Bone marrow (tissue), 2 donors: ENCODE measurements at places on chromosomes 2 and 18.
A peak's percentile ranks its signal among the peaks of the same experiment; 100 is the strongest.

DNA sequence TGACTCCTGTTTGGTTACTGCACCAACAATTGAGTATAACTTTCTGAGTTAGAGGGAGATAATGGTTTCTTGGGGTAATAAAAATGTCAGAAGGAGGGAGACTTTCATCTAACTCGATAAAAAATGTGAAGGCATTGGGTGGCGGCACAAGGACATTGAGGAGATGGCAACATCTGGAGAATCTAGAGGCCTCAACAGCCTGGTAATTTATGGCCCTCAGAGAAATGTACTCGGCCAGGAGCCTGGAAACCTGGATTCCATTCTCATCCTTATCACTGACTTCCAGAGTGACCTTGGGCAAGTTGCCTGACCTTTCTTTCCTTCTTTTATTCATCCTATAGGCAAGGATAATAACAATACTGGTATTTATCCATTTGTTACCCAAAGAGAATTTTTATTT lies 173.5 kb upstream of the MEX3C start:
- DNase-seq = no peak

DNA sequence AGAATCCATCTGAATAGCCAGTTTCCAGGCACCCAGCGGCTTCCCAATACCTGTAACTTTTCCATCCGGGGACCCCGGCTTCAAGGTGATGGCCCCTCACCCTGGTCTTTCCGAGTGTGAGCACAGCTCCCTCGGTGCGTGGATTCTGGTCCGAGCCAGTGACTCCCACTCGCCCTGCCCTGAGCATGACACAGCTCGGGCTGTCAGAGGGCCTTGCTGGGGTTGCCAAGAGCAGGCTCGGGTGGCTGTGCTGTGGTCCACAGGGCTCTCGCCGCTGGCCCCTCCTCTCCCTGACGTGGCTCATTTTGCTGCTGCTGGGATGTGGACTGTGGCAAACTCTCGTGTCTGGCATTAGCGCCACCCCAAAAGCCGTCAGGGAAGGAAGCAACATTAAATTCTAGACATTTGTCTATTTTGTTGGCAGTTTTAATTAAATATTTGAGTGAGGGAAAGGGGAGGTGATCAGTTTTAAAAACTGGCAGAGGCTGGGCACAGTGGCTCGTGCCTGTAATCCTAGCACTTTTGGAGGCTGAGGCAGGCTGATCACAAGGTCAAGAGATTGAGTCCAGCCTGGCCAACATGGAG lies 5.6 kb upstream of the ESPNL start:
- no peak for DNase-seq

DNA sequence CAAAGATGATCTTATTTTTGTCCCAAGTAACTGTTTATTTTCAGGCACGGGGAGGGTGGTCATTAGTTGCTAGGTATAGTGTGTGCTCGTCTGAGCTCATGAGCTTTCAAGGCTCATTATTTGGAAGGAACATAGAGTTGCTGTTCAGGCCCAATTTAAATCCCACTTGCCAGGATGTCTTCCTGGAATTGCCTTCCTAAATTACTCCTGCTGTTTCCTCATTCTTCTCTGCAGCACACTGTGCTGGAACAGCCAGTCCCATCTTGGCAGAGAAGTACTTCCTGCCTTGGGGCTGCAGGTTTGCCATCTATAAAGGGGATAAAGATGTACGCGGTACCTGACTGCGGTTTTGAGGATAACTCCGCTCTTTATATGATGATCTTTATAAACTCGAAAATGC lies 37.3 kb downstream of the GREB1 start:
- DNase-seq = no peak

GRCh38 chr2:117492209-117492851 lies 322.2 kb upstream of the DDX18 start:
- DNase-seq = no peak

DNA sequence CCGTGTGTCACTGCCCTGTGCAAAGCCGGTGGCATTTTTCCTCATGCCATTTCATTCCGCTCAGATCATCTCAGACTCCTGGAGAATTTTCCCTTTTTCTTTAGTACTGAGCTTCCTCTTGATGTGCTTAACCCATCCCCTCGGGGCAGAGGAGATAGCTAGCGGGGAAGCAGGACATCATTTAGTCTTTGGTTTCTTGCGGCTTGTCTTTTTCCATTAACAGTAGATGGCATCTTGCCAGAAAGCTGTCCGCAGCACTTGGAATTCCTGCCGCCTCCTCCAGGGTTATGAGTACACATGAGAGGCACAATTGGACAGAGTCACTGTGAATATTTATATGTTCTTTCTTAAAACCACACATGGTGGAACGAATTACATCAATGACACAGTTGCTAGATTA lies 226.6 kb downstream of the ALPK2 start:
- no peak for DNase-seq

DNA sequence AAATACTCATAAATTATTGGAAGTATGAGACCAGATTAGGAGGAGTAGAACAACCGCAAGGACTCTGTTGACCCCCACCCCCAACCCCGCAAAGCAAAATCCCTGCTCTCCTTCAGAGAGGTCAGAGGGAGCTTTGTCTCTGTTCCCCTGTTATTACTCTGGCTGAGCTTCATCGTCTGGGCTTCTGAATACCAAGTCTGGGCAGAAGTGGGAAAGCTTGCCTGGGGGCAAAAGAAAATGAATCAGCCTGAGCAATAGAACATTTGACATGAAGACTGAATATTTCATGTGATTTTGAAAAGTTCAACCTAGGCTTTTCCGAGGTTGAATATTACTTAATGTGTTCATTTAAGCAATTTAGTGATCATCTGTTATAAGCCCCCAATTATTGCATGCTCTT lies 114.6 kb upstream of the ARHGAP28 start:
- no peak for DNase-seq

GRCh38 chr2:11681722-11682589 lies 12.0 kb upstream of the NTSR2 start:
- no peak for DNase-seq

GRCh38 chr2:39121523-39122063 lies 742 bp upstream of the SOS1 start:
- no peak for DNase-seq

DNA sequence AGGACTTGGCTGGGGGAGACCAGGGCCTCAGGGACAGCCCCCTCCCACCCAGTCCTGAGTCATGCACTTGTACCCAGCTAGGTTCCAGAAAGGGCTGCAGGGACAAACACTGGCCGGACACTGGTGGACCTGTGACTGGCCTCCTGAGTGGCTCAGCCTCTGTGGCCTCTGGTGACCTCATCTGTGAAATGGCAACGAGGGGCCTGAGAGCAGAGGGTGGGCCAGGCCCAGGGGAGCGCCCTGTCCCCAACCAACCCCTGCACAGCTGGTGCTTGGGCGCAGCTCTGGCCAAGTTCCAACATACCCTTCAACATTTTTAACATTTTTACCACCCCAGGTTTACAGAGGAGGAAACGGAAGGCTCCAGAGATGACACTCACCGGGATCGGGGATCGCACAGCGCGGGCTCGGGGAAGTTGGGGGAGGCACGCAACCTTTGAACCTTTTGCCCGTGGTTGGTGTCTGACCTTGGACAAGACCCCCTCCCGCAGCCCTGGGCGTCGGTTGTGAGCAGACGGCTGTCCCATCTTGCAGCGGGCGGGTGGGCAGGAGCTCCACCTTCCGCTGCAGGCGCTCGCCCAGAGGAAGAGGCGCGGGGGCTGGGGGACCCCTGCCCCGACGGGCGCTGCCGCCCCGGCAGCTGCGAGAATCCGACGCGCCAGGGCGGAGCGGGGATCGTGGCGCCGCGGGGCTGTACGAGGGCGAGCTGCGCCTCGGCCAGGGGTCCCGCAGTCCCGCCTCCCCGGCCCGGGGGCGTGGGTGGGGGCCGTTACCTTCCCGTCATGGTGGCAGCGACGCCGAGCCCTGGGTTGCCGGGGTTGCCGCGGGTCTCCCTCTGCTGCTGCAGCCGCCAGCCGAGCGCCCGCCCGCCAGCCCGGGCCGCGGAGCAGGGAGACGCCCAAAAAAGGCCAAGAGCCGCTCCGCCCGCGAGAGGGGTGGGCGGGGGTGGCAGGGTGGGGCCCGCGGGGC lies 805 bp downstream of the LIMS2 start:
- DNase-seq = no peak

GRCh38 chr2:26011990-26012856 lies 21.7 kb upstream of the RAB10 start:
- no peak for DNase-seq

DNA sequence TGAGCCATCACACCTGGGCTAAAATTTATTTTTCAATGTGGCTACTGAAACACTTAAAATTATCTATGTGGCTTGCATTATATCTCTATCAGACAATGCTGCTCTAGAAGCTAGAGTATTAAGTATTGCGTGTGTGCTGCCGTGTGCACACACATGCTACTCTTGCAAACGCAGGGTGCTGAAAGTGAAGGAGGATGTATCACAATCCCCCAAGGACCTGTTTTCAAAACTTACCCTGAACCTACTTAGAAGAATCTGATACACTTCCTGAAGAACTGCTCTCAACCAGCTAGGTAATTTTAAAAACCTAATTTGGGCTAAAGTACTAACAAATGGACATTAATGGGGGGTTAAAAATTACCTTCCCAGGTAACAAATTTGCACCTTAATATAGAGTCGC lies 66.5 kb downstream of the EPHA4 start:
- DNase-seq = no peak

- no peak for DNase-seq
These were observed 40.6 kb upstream of the MRPL19 start for GRCh38 chr2:75605770-75606529.

DNA sequence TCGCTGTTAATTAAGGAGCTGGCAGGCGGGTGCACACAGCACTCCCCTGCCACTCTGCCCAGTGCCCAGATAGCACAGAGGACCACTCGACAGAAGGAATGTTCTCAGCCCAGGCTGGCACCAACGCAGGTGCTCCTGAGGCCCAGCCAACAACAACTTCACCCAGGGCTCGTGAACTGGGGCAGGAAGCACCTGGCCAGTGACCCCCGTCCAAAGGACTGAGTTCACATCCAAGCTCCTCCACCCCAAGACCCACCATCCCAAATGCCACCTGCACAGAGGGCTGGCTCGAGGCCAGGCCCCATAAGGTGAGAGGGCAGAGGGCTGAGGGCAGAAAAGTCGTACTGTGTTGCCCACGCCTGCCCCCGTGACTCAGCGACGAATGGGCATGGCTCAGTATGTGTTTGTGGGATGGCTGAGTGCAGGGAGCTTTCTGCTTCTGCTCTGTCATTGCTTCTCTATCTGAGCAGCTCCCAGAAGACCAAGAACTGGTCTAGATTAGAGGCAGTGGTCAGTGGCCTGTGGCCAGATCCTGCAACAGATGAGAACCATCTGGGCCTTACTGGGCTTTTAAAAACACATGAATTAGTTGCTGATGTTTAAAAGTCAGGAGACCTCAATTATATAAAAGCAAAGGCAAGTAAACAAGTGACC lies 68.4 kb downstream of the POLR1A start:
- peak; percentile 16 for DNase-seq

- DNase-seq = no peak
These were observed 1401.2 kb upstream of the CELF4 start for GRCh38 chr18:38966841-38967240.

GRCh38 chr2:157874348-157874747 lies 1.8 kb downstream of the ACVR1 start:
- no peak for DNase-seq

DNA sequence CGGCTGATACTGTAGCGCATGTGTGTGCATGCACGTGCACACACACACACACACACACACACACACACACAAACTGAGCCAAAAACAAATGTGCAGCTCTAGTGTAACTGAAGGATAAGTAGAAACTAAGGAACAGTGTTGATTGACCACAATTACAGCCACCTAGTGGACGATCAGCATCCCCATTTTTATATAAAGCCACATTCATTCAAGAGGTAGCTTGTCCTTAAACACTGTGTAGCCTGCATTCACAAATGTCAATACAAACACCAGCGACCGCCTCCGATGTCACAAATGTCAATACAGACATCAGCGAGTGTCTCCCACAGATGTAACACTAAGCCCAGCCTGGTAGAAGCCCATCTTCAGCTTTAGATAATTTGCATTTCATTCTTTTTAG lies 167.4 kb downstream of the PTGR3 start:
- no peak for DNase-seq
